Panc1 (cell line): ENCODE measurements at places on chromosomes 1 and 21.
A peak's percentile ranks its signal among the peaks of the same experiment; 100 is the strongest.

DNA sequence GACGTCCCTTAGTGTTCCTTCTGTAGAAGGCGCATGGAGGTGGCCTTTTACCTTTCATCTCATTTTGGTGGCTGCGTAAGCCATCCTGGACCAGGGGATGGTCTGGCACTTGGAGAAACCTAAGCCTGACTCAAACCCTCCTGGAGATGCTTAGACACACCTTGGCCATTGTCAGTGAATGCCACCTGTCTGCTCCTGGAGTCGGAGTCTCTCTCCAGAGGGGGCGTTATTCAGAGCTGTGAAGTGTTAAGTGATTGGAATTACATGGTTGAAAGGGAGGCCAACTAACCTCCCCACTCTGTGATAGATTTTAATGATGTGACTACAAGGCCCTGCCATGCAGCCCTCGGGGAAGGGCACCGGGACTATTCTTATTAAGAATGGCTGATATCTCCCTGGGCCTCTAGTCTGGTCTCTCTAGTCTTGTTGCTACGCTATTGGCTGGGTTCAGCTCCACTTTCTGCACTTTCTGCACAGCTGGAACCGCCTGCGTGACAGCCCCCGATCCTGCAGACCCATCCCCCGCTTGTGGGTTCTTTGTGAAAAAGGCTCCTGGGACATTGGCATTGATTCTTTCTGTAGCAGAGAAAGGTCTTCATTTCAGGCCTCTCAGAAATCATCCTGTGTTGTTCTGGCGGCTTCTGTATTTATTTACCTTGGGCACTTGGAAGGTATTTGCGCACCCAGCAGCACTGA, 4.2 kb downstream of the RASSF5 start:
- no peak for DNase-seq

- no peak for DNase-seq
Observed at GRCh38 chr1:107404756-107405155, 263.9 kb downstream of the NTNG1 start.

- no peak for DNase-seq
Observed at GRCh38 chr1:72117621-72118020, 164.7 kb downstream of the NEGR1 start.

GRCh38 chr1:236143104-236143948, 987 bp downstream of the GPR137B start:
- no peak for DNase-seq

GRCh38 chr1:224169718-224170270, 13.2 kb upstream of the DEGS1 start:
- no peak for DNase-seq

- no peak for DNase-seq
Observed at GRCh38 chr1:43366179-43366578, 1.6 kb downstream of the ELOVL1 start.

DNA sequence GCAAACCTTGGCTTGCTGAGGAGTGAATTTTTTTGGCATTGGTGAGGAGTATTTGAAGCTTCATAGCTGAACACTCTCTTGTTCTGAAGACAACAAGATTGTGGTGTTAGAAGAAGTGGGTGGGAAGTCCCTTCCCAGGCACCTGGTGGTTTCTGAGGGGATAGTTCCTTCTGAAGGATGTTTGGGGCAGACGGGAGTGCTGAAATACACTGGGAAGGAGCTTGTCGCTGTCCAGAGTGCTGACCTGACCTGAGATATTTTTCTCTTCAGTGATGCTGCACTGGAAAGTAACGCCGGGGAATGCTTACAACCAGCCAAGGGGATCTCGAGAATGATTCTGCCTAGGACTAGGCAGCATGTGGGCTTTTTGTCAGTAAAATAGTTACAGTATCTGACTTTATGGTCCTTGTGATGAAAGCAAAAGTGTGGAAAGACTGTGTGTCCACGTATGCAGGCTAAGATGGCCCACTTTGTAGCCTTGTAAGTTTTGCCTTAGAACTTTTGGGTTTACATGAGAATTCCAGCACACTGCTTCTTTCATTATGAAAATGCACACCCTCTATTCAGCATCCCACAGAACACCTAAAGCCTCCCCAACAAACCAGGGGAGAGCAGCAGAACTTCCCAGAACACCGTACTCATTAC, 33.1 kb upstream of the NFASC start:
- DNase-seq = no peak

- DNase-seq = no peak
Observed at GRCh38 chr1:198253259-198253658, 96.5 kb downstream of the NEK7 start.

DNA sequence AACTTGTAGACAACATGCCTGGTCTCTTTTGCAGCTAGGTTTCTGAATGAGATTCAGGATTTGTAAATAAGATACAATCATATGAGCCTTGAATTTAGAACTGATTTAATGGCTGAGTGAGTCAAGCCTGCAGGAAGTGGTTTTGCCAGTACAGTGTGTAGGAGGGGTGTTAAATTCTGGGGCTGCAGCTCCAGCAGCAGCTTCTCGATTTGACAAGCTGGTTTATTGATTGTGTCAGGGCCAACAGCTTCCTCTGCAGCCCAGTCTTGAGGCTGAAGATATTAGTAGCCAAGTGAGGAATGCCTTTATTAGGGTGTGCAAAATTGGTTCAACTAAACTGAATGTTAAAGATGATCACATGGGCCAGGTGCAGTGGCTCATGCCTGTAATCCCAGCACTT, 11.5 kb upstream of the PLA2G5 start:
- DNase-seq = no peak

DNA sequence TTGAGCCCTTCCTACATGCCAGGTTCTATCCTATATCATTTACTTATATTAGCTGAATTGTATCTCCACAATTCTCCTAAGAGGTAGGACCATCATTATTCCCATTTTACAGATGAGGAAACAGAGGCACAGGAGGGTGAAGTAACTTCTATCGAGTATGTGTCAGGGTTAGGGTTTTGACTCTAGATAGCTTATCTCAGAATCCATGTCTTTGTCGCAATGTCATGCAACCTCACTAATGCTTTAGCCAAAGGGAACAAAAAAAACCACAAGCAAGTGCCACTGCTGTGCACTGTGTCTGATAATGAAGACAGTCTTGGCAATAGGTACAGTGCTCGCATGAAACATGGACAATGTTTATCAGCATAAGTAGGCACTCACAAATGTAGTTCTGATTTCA, 95.4 kb upstream of the CLDN14 start:
- DNase-seq = no peak

DNA sequence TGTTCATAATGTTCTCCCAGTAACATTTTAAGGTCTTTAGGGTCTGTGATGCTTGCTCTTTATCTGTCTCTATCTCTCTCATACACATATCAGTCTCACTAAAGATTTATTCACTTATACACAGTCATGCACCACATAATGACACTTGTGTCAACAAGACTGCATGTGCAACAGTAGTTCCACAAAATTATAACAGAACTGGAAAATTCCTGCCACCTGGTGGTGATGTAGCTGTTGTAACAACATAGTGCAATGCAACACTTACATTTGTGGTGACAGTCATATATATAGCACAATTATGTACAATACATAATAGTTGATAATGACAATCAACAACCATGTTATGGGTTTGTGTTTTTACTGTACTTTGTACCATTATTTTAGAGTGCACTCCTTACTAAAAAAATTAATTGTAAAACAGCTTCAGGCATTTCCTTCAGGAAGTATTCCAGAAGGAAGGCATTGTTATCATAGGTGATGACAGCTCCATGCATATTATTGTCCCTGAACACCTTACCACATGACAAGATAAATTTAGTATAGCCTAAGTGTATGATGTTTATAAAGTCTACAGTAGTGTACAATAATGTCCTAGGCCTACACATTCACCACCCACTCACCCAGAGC, 8.1 kb downstream of the TDRD5 start:
- DNase-seq = no peak

DNA sequence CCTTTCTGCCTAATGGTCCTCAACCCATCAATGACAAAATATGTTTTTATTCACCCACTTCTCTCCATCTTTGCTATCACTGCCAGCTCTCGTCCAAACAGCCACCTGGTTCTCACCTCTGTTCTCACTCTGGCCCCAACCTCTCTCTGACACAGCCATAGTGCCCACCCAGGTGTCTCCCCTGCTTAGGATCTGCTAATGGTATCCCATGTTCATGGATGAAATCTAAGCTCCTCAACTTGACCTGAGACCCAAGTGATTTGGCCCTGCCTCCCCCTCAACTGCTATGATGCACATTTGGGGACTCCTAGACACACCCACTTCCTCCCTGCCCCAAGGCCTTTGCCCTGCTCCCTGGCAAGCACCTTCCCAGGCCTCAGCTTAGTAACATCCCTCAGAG, 25.9 kb downstream of the KIF17 start:
- no peak for DNase-seq

DNA sequence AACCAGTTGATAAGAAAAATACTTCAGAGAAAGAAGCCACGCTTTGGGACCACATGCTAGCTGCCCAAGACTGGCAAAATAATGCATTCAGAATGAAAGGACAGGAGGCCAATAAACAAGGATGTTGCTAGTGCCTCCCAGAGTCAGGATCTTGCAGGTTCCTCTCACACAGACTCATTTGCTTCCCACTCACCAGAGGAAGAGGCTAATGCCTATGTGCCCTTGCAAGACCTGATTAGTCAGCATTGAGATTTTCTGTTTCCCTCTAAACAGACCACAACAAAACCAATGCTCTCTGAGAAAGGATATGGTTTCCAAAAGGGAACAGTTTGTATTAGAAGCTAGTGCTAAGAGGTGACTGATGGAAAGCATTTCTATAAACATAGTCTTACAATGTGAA, 85.7 kb downstream of the NRDC start:
- DNase-seq = no peak

DNA sequence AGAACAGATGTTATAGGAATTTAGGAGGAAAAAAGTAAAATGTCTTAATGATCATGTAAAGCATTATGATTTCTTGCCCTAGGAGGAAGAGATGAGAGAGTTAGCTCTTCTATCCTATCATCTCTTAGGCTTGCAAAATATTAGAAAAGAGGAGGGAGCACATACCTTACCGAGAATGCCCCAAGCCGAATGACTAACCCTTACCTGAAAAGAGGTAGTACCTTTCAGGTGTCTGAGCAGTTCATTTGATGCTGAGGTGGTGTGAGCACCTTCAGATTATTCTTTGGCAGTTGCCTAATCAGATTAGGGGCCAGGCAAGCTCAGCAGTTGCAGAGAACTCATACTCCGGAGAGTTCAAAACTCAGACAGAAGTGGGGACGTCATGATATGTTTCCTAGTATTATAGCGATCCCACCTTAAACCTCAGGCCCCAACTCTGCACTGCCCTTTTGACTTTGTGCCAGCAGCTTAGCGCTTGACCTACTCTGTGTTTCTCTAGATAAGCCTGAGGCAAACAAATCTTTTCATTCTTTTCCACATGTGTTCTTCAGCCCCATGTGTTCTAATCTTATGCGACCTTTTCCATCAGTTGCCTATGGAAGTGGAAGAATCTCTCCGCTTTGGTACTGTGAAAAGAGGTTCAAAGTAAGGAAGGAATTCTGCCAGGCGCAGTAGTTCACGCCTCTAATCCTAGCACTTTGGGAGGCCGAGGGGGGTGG, 52.5 kb downstream of the ATP2B4 start:
- no peak for DNase-seq

DNA sequence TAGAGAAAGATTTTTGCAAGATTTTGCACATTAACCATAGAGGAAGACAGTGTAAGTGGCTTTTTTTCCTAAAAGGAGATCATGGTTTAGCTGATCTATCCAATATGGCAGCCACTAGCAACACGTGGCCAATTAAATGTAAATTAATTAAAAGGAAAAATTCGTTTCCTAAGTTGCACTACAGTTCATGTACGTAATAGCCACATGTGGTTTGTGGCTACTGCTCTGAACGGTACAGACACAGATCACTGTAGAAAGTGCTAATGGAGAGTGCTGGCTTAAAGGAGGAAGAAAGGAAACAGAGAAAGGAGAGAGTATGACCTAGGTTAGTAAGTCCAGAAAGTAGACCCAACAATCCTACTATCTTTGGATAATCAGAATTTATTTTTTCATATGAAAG, 170.8 kb downstream of the SIPA1L2 start:
- no peak for DNase-seq

GRCh38 chr1:150309758-150310508, 11.4 kb upstream of the PRPF3 start:
- no peak for DNase-seq

GRCh38 chr1:79775402-79775801, 768.9 kb upstream of the ADGRL4 start:
- DNase-seq = no peak

- DNase-seq = no peak
Observed at GRCh38 chr1:93347334-93347899, 1.7 kb downstream of the DR1 start.

DNA sequence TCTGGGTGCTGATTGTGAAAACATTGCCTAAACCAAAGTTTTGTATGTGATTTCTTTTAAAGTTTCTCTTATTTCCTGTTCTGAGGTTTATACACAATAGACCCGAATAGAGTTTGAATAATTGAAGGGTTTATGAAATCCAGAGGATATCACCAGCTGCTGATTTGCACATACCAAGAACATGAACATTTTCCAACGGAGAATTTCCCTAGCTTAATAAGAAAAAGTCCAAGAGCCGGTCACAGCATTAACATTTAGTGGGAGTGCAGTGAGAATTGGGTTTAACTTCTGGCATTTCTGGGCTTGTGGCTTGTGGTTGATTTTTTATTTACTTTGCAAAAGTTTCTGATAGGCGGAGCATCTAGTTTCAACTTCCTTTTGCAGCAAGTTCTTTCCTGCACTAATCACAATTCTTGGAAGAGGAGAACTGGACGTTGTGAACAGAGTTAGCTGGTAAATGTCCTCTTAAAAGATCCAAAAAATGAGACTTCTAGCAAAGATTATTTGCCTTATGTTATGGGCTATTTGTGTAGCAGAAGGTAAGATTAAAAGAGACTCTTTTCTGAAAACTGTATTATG, at the start of gene CFH:
CFH (plus strand) TSS at position 407 of the 579 bp plus-strand sequence; CDS start at position 482, 75 bp downstream.
- DNase-seq = no peak

GRCh38 chr1:163241746-163242145, 39.0 kb upstream of the RGS5 start:
- no peak for DNase-seq

- no peak for DNase-seq
Observed at GRCh38 chr1:215083383-215083961, 935 bp downstream of the KCNK2 start.

GRCh38 chr1:219340796-219341195, 167.1 kb downstream of the LYPLAL1 start:
- DNase-seq = no peak

GRCh38 chr21:27104846-27105431, 138.1 kb upstream of the ADAMTS5 start:
- DNase-seq = no peak

DNA sequence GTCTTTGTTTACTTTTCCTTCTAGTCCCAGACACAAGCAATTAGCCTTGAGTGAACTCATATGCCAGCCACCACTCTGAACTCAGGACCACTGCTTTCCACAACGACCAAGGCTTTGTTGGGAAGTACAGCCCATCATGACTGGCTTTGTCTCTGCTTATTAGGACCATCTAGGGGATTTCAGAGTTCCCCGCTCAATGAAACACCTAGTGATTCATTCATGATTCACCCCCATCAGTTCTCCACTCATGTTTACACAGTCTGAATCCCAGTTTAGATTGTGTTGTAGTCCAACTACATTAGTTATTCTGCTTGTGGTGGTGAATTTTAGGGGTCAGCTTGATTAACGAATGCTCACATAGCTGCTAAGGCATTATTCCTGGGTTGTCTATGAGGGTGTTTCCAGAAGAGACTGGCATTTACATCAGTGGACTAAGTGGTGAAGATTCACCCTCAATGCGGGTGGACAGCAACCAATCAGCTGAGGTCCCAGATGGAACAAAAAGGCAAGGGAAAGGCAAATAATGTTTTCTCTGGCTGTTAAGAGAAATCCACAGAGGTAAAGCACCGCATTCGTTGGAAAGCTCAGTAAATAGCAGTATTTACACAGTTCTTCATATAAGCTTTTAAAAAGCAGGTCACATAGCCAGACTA, 122.7 kb downstream of the RGS21 start:
- DNase-seq = peak; percentile 48
